ENCODE measurements at places on chromosomes 12 and 14. TPM values are rescaled to one million over a fixed set of nuclear protein-coding genes. Genes with fewer than 3 reads are reported as not detected.

GRCh38 chr12:79344855-79345847, 345.6 kb downstream of the PAWR start:
- DNase-seq, result peak; percentile 20

DNA sequence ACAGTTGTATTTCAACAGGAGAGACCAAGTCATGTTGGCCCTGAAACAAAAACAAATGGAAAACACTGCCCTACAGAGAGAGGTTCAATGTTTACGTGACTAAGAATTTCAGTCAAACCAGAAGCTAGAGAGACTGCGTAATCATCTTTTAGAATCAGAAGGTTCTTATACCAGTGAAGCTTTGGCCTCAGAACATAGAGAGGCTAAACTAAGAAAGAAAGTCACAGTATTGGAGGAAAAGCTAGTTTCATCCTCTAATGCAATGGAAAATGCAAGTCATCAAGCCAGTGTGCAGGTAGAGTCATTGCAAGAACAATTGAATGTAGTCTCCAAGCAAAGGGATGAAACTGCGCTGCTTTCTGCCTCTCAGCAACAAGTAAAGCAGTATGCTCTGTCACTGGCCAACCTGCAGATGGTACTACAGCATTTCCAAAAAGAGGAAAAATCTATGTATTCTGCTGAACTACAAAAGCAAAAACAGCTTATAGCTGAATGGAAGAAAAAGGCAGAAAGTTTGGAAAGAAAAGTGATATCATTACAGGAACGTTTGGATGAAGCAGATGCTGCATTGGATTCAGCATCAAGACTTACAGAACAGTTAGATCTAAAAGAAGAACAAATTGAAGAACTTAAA, 32.5 kb upstream of the NUAK1 start:
- no peak for DNase-seq

Gene BATF
- 41.6 TPM for total RNA-seq

Gene CAPS2
- 3.1 TPM for total RNA-seq

Gene SLC5A8
- not detected for total RNA-seq

All from activated CD8-positive, alpha-beta T cell treated with anti-CD3 and anti-CD28 coated beads, Interleukin-2, amount 10 ng/mL, durations not matched to agents 7 days and 5 days (primary cell).